AG04450 (cell line): ENCODE measurements at places on chromosomes 13 and 19. TPM values are rescaled to one million over a fixed set of nuclear protein-coding genes. Genes with fewer than 3 reads are reported as not detected.

- no peak for DNase-seq
Observed at GRCh38 chr13:109818886-109819285, 32.5 kb upstream of the IRS2 start.

DNA sequence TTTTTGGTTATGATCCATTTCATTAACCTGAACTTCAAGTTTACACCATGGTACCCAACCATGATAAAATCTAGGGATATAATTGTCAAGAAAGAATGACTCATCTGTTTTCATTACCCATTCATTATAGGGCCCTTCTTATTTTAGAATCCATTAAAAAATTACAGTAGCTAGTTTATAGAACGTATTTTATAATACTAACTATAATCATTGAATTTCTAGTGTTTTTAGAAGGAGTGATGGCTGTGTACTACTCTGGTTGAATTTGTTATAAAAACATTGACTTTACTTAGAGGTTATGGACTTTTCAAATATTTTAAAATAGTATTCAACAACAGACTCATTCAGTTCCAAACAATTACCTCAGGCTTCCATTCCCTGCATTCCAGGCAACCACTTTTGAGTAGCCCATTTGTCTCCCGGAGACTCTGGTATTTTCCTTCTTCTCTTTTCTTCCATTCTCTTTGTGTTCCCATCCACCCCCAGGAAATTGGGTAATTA, 71.9 kb upstream of the KLF12 start:
- DNase-seq = peak; percentile 77

- no peak for DNase-seq
Observed at GRCh38 chr19:17949956-17950309, 17.0 kb upstream of the KCNN1 start.

DNA sequence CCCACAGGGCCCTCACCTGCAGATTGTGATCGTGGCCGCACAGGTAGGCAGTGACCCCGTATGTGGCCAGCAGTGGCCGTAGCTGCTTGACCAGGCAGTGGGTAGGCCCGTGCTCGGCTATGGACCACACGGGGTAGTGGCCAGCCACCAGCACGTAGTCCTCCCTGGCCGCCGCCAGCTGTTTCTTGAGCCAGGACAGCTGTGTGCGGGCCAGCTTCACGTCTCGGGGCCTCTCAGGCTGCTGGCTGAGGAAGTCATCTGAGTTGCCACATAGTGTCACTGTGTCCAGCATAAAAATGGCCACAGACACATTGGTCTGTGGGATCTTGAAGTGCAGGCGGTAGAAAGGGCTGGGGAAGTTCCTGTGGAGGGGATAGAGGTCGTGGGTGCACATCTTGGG, 1.2 kb downstream of the ACP5 start:
- DNase-seq = no peak

The CGB2 gene
- polyA plus RNA-seq = not detected in 2 replicates

DNA sequence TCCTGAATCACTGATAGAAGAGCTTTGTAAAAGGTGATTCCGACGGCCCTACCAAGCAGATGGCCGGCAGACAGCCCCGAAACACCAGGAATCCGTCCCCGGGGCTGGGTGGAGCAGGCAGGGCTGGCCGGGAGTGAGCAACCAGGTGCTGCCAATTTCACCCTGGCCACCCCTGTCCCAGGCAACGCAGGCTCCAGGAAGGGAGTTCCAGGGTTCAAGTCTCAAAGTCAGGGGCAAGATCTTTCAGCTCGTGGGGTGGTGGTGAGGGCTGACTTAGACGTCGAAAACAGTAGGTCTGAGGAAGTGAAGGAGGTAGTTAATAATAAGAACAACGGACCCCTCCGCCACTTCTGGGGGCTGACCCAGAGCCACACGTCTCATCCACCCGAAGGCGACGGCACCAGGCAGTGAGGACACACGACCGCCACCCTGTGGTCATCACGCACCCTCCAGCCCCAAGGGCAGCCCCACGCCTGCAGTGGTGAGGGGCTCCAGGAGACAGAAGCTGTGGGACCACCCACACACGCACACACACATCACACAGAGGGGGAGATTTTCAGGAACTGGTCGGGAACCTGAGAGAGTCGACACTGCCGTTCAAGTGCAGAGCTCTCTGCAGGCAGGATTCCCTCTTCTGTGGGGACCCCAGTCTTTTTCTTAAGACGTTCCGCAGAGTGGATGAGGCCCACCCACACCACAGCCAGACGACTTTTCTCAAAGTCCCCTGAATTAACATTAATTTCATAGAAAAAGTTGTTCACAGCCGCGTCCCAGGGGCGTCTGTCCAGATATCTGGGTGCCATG, 67.2 kb downstream of the SPACA7 start:
- DNase-seq = no peak

GRCh38 chr19:21856773-21857514, 21.0 kb upstream of the ZNF43 start:
- no peak for DNase-seq

GRCh38 chr13:89694451-89694850, 1653.0 kb upstream of the MIR17HG start:
- no peak for DNase-seq

- DNase-seq = no peak
Observed at GRCh38 chr13:79519255-79519654, 38.3 kb downstream of the NDFIP2 start.

DNA sequence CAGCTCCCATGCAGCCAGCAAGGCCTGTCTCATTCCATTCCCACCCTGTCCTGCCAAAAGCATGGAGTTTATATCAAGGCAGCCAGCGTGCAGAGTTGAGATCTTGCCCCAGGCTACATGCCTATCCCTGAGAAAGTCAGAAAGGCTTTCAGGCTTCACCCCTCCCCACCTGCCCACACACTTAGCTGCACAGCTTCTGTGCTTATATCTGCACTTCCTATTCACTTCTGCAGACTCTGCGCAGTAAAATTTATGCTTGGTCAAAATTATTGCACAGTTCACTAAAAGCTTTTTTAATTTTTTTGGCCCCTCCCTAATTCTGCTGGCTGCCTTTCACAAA, 12.5 kb upstream of the ZNF675 start:
- DNase-seq = no peak

The LYL1 gene
- 0.11 and 0.29 TPM in 2 replicates for polyA plus RNA-seq

DNA sequence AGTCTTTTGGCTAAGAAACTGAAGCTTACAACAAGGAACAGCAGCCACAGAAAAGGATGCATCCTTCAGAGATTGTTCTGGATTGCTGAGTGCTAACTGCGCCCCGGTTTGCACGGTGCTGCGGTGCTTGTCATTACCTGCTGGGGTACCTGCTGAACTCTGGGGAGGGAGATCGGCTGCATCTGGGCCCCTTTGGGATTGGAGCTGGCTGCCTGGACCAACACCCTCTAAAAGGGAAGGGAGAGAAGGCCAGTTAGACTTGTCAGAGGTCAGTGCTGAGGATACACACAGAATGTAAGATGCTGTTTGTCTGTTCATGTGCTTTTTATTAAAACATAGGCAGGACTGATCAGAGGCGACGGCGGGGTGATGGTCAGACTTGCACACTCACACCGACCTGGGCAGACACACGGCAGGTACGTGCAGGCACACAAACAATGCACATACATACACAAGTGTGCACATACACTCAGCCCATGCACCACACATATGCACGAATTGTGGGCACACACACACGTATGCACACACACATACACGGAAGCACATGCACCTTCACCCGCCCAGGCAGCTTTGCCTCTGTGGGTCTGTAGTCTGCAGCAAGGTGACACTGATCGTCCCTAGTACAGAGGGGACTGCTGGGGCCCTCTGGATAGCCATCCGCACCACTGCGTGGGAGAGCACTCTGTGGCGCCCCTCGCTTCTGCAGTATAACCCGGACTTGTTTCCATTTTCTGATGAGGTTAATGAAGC, 66.1 kb downstream of the RFX2 start:
- no peak for DNase-seq

The LGI4 gene
- 0.07 TPM in 1 of 2 replicates, not detected in the other for polyA plus RNA-seq

The TMEM145 gene
- polyA plus RNA-seq = not detected in 2 replicates

The TUBB4A gene
- not detected in 2 replicates for polyA plus RNA-seq

DNA sequence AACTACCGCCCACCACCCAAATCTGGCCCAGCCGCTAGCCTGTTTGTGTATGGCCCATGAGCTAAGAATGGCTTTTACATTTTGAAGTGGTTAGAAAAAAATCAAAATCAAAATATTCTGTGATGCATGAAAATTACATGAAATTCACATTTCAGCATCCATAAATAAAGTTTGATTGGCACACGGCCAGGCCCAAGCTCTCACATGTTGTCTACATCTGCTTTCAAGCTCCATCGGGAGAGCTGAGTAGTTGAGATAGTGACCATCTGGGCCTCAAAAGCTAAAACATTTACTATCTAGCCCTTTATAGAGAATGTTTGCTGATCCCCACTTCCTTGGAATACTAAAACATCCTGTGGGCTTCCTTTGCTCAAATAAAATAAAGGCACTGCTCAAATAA, 14.5 kb downstream of the RFX2 start:
- DNase-seq = no peak

The RAVER1 gene
- polyA plus RNA-seq = 2.2 and 4.1 TPM in 2 replicates

DNA sequence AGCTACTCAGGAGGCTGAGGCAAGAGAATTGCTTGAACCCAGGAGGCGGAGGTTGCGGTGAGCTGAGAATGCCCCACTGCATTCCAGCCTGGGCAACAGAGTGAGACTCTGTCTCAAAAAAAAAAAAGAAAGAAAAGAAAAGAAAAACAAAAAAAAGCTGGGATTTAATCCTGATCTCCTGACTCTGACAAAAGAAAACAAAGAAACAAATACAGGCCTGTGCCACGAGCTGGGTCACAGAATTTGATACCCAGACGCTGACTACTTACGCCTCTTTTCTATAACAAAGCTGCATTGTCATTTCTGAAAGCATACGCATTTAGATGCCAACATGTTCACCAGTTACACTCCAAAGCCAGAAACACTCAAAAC, 18.2 kb upstream of the GTF2F2 start:
- no peak for DNase-seq

DNA sequence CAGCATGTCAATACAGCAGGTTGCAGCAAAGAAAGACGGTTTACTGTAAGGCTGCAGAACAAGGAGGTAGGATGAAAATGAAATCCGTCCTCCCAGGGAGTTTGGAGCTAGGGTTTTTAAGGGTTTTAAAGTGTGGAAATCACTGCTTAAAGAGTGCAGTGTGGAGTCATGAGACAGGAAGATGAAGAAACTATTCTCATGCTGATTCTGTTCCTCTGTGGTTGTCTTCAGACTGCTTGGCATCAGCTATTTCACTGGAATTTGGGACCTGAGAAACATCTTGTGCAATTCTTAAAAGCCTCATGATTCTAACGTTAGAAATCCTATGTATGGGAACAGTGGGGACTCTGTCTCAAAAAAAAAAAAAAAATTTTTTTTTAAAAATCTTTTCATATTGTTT, 11.4 kb downstream of the ZNF331 start:
- no peak for DNase-seq

GRCh38 chr19:35559281-35559659, 4.2 kb downstream of the ATP4A start:
- DNase-seq = no peak

GRCh38 chr13:25200783-25201182, 28.7 kb upstream of the AMER2 start:
- no peak for DNase-seq

The PRR19 gene
- 0.40 and 0.92 TPM in 2 replicates for polyA plus RNA-seq

DNA sequence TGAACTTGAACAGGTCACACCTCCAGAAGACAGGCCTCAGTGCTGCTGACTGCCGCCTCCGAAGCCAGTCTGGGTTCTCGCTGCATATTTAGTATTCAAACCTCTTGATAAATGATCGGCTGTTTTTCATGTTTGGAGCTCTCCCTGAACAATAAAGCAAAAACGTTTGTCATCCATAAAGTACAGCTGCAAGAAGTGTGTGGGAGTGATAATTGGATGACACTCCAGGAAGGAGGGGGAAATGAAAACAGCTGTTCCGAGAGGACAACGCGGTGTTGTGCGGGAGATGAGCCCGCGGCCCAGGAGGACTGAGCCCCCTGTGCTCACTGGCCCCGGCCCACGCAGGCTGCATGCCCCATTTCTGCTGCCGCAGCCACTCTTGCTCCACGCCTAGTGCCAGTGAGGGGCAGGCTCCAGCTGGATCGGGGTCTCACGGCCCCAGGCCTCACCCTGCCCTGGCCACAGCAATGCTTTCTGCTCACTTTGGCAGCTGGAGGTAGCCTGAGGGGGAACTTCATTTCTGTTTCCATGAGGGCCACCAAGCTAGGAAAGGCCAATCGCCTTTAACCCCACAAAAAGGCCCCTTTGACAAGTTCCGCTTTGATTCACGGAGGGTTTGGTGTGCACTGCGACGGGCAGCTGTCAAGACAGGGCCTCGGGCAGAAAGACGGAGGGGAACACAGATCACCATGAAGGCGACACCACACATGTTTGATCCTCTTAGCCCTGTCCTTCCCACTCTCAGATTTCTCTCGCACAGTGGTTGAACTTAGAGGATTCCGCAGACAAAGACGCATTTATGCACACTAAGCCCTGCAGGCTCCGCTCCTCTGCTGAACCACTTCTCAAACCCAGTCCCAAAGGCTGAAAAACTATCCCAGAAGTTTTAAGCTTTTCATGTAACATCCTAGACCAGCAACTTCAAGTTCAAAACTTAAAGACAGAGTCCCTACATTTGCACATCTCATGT, 537.6 kb downstream of the EFNB2 start:
- no peak for DNase-seq

DNA sequence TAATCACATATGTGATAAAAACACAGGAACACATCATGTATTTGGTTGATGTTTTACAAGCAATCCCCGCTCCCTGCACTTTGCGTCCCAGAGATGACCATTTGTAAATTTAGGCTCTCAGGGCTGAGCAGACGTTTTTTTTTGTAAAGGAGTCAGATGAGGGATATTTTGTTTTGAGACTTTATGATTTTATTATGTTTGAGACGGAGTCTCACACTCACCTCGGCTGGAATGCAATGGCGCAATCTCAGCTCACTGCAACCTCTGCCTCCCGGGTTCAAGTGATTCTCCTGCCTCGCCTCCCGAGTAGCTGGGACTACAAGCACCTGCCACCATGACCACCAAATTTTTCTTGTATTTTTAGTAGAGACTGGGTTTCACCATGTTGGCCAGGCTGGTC, 1.4 kb downstream of the TLE6 start:
- DNase-seq = no peak

The ONECUT3 gene
- polyA plus RNA-seq = not detected in 2 replicates

DNA sequence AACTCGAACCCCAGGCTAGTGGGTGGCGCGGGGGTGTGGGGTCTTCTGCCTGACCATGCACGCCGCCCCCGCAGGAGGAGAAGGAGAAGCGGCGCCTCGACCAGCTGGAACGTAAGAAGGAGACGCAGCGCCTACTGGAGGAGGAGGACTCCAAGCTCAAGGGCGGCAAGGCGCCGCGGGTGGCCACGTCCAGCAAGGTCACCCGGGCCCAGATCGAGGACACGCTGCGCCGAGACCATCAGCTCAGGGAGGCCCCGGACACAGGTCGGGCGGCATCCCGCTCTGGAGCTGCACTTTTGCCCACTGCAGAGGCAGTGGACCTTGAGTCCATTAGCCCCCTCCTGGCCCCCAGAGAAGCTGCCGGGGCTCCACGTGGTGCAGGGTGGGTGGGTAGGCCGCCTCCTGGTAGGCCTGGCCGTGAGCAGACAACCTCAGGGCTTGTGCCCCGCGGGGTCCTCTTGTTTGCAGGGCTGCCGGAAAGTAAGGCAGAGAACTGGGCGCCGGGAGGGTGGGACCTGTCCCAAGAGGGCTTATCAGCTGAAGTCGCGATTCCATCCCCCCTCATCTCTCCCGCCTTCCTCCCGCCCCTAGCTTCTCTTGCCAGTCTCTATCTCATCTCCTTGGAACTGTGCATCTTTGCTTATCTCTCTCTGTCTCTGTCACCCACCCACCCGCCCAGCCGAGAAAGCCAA, 9.9 kb downstream of the CCDC124 start:
- no peak for DNase-seq

The SPACA7 gene
- not detected in 2 replicates for polyA plus RNA-seq

The PNMA8C gene
- 0.19 and 0.21 TPM in 2 replicates for polyA plus RNA-seq

GRCh38 chr13:112247471-112248405, 128.4 kb upstream of the SPACA7 start:
- DNase-seq = no peak

GRCh38 chr19:7933411-7933810, 7.5 kb upstream of the CTXN1 start:
- no peak for DNase-seq

The TMEM255B gene
- 4.1 and 4.3 TPM in 2 replicates for polyA plus RNA-seq
